ENCODE measurements at places on chromosomes 5 and 9.

DNA sequence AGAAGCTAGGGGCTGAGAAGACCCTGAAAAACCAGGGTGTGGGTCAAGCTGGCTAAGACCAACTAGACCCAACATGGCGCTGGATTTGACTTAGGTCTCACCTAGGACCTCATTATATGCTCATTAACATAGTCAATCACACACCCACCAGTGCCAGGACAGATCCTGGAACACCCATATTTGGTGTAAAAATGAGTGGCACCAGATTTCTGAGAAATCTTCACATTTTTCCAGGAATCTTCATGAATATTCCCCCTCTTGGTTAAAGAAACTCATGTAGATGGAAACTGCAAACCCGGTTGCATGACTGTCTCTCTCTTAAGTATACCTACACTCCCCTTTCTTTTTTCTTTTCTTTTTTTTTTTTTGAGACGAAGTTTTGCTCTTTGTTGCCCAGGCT, 17.9 kb upstream of the RAB14 start:
- no peak for DNase-seq

DNA sequence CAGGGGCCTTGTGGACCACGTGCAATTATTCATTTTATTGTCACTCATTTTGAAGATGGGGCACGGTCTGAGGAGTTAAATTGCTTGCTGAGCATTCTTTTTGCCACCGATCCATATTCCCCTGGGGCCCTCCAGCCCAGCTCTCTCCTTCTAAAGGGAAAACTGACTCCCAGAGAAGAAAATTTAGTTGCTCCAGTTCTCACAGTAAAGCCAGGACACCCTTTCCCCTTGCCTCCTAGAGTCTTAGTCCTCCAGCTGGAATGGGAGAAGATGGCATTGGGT, 1.0 kb upstream of the PANK3 start:
- DNase-seq: no peak

GRCh38 chr5:108730617-108731340, 16.9 kb upstream of the FER start:
- DNase-seq: no peak

DNA sequence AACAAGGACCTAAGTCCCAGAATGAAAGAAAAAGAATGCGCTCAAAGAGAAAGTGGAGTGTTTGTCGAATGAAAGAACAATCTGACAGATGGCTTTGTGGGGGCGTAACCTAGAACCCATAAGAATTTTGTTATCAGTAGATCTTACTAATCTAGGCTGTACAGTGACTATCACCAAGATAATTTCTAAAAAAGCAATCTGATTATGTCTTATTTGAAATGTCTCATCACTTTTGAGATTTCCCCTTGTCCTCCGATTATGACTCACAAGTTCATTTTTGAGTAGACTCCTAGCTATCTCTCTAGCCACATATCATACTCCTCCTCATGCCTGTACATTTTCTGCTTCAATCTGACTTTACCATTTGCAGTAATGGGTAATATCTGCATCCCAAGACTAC, 135.6 kb upstream of the SMARCA2 start:
- DNase-seq: no peak

- no peak for DNase-seq
Observed at GRCh38 chr5:123520677-123521247, 8.8 kb downstream of the CSNK1G3 start.

DNA sequence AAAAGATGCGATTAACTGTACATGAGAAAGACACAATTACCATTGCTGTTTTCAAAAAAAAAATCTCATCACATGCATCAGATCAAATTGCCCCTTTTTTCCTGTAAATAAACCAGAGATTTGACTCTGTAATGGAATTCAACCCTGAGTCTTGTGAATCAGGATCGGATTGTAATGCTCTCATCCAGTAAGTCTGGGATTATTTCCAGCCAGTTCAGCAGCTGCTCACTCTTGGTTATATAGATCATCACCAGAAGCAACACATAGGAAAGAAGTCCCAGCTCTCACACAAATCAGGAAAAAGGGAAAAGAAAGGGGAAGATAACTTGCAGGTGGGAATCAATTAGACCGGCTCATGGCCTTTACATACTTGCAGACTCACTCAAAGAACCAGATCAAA, 97.8 kb upstream of the SPOCK1 start:
- no peak for DNase-seq

DNA sequence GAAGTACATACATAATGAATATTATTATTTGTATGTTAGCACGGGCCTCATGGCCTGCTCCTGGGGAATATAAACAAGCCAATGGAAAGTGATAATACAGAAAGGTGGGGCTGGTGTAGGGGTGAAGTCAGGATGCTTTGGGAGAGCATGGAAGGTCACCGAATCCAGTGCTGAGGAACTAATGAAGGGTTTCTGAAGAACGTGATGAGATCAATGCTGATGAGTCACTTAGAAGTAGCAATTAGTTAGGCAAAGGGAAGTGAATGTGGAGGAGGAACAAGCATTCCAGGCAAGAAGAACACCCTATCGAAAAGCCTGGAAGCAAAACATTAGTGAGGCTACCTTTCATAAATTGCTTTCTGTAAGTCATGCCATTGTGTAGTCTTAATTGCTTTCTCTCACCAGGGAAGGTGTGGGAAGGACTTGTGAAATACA, 2.1 kb downstream of the ANXA1 start:
- no peak for DNase-seq

- DNase-seq: peak; percentile 40
Observed at GRCh38 chr5:135243556-135244285, 155.3 kb downstream of the MACROH2A1 start.

DNA sequence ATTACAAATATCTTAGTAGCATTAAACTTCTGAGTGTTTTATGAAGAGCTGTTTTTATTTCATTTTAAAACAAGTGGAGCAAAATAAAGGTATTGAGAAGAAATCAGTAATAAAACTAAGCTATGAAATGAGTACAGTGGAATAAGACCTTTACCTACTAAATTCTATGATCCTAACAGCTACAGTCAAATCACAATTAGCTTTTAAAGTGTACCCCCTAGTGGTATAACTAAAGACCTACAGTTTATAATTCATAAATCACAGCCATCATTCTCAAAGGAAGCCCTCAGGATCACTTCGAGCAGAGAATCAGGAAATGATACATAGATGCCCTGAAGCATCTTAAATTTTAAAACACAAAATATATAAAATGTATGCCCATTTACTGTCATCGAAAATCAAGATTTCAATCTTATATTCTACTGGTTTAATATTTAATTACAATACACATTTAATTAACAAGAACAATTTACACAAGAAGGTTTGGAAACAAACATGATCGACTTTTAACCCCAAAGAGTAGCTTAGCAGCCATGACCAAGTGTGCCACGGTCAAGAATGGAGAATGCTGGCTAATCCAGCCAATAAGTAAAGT, 12.3 kb downstream of the CCNH start:
- no peak for DNase-seq

GRCh38 chr9:99020786-99021436, 77.2 kb downstream of the COL15A1 start:
- no peak for DNase-seq

- peak; percentile 57 for DNase-seq
Observed at GRCh38 chr5:115168829-115169486, 750 bp downstream of the TRIM36 start.

DNA sequence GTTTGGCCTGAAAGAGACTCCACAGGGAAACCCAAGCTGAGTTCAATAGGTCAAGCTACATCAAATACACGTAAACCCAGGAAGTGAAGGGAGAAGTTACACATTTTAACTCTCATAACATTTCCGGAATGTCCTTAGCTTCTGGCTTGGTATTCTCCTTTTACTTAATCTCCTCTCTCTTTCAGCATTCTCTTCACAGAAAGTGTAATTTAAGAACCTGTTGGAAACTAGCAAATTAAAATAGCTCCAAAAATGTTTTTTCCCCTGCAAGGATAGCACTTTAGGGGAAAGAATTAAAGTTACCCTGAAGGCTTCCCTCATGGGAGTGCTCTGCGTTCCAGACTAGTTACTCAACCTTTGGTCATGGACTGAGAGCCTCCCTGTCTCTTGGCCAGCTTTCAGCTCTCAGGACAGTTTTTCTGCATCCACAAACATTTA, 292.7 kb upstream of the TARS1 start:
- no peak for DNase-seq

DNA sequence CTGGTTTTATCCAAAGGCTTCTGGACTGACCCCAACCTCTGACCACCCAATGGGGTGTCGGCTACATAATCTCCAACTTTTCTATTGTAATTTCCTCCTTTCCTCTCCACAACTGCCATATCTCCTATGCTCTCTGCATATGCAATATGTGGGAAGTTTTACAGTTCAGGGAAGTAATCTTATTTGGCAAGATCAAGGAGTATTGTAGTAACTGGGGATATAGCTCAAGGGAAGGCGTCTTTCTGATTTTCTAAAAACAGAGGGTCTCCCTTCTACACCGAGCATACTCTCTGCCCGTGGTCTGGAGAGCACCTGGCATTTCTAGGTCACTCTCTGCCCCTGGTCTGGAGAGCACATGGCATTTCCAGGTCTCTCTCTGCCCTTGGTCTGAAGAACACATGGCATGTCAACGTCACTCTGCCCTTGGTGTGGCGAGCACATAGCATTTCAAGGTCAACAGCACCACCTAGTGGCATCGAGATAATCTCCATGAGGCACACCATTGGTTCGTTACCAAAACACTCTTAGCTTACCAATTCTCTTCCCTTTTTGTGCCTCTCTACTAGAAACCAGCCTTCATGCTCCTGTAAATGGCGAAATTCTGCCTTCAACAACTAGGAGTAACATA, 616.4 kb upstream of the NUDT12 start:
- no peak for DNase-seq

DNA sequence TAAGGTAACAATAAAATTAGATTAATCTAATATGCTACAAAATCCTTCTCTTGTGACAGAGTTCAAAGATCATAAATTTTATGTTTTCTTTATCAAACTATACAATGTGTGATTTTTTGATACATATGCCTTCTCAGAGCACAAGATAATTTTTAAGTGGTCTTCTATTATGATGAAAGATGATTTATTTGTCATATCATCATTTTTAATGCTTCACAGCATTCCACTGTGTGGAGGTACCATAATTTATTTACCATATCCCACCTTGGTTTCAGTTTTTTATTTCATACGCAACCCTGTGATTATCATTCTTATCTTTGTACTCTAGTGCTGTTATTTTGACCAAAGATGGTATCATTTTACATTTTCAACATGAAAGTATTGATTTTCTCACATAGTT, 41.7 kb downstream of the POLK start:
- DNase-seq: no peak

DNA sequence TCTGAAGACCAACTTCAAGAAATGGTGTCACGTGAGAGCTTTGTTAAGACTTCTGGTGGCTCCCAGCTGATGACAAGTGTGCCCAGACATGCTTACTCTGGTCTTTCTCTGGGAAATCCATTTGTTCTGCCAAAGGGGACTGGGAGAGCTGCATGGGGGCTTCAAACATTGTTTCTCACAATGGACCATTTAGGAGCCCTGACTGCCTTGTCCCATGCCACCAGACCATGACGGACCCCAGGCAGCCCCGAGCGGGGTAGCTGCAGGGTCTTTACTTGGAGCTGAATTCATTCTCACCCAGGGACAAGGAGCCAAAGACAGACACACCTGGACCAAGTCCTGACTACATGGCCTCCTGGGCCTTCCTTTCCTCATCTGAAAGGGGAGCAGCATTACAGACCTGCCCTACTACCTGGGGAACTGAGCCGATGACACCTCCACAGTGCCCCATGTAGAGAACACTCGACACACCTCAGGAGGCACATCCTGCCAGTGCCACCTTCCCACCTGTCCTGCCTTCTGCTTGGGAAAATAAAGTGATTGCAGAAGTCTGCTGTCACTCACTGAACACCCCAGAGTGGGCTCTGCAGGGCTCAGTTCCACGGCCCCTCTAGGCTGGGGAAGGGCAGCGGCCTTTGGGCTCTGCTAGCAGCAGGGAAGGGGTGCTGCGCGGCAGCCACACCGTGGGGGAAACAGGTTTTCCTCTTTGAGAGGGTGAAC, 169.0 kb downstream of the DAB2IP start:
- no peak for DNase-seq

- no peak for DNase-seq
Observed at GRCh38 chr9:130523921-130524320, 55.5 kb upstream of the FUBP3 start.

- peak; percentile 22 for DNase-seq
Observed at GRCh38 chr5:136063778-136064465, 35.1 kb downstream of the TGFBI start.

- DNase-seq: no peak
Observed at GRCh38 chr5:59785676-59786333, 107.7 kb downstream of the PDE4D start.

DNA sequence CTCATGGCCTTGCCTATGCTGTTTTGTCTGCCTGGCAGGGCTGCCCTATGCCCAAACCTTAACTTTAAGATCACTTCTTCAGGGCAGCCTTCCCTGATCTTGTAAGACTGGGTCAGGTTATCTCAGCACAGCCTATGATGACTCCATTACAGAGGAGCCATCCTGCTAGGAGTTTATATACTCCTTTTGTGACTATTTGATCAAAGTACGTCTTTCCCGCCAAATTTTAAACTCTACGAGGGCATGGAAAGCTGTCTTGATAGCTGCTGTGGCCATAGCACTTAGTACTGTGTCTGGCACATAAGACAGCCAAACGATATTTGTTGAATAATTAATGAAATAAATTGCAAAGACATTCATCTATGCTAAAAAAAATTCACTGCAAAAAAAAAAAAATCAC, 60.6 kb downstream of the PPP2R2B start:
- DNase-seq: no peak

- no peak for DNase-seq
Observed at GRCh38 chr9:113558632-113559502, 95.3 kb downstream of the RGS3 start.

- no peak for DNase-seq
Observed at GRCh38 chr5:32600054-32600622, 14.8 kb downstream of the SUB1 start.

DNA sequence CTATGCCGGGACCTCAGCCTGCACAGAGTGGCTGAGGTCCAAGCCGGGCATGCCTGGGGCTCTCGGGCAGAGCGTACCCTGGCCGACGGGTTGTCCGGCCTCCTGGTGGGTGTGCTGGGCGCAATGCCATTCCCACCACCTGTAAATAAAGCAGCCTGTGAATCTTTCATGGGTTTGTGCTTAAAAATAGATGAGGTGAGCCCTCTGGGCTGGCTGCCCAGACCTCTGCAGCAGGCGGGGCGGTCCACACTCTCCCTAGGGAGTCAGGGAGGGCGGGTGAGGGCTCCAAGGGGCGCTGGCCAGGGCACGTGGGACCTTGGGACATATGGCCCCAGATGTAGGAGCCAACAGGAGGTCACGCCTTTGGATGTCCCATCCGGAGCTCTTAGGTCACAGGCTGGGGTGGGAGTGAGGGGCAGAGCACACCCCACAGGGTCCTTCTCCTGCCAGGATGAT, 3.6 kb upstream of the AGPAT2 start:
- no peak for DNase-seq

GRCh38 chr5:160128632-160129031, 9.4 kb upstream of the PWWP2A start:
- DNase-seq: no peak

DNA sequence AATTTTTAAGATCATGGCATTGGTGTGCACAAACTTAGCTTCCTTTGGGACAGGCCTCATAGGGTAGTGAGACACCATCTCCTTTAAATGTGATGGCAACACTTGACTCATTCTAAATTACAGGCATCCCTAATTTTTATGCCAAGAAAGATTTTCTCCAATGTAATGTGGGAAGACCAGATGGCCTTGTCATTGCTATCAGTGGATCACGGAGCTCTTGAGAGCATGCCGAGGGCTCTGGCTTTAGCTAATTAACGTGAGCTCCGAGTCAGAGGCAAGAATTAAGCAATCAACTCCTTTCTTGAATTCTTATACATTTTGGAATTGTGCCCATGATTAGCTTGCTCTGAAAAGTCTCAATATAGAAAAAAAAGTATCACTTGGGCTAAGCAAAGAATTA, 215.8 kb downstream of the LRRC70 start:
- DNase-seq: no peak

Data from activated CD8-positive, alpha-beta memory T cell treated with anti-CD3 and anti-CD28 coated beads, Interleukin-2, amount 50 U/mL, for 48 hours (primary cell).